ENCODE measurements at places on chromosomes 13 and 19.

DNA sequence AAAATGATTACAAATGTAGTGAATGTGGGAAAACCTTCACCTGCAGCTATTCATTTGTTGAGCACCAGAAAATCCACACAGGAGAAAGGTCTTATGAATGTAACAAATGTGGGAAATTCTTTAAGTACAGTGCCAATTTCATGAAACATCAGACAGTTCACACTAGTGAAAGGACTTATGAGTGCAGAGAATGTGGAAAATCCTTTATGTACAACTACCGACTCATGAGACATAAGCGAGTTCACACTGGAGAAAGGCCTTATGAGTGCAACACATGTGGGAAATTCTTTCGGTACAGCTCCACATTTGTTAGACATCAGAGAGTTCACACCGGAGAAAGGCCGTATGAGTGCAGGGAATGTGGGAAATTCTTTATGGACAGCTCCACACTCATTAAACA, 9.2 kb downstream of the ZNF548 start:
- DNase-seq: no peak

DNA sequence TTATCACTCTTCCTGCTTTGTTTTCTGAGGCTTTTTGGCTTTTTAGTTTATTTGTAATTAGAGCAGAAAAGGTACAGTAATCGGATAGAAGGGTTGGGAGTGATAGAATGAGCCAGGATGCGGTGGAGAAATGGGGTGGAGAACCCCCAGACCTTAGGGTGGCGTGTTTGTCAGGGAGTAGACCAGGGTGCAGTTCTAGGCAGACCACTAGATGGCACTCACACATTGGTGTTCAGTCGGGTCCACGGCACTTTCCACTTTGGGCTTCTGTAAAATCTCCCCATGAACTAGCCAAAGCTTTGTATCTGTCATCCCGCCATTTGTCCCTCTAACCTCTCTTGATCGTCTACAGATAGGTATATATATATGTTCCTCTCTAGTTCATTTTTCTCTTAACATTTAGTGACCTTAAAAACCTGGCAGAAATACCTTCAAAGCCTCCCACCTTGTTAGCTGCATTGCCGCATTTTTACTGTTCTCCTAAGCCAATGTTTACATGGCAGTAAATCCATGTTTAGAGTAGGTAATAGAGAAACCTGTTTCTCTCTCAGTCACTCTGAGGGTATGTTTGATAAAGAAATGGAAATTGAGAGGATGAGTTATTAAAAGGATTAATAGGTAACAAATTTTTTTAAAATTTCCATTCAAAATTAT, 154.9 kb downstream of the TM9SF2 start:
- peak; percentile 77 for DNase-seq

DNA sequence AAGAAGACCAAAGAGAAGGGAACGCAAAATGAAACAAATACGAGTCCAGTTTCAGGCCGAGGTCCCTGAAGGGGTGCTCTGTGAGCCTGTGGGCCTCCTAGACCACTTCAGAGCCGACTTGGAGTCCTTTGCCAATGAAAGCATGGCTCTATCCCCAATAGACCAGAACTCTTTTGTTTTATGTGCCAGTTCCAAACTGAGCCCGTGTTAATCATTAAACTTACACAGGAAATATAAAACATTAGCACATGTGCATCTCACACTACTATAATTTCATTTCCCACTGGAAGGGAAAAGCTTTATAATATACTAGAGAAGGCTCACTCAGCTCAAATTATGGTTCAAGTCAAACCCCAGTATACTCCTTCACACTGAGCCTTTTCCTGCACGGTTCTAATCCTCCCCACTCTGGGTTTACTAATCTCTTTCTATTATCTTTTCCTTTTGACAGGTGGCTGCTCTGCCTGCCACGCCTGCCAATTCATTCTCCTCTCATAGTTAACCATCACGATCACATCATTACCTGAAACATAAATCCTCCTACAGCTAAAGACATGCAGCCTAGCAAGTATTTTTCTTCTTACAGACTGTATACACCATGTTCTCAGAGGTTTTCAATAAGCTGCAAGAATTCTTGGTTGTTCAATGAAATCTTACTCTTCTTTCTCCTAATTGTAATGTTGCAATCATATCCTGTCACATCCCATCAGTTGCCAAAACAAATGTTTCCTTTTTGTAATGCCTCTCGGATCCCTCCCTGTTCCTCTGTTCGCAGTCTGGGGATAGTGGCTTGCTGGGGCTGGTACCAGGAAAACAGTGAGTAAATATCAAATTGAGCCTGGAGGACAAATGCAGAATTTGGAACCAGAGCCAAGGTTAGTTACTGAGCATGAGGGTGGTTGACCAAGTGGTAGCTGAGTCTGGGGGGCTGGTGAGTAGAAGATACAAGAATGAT, 18.8 kb upstream of the WASF3 start:
- no peak for DNase-seq

DNA sequence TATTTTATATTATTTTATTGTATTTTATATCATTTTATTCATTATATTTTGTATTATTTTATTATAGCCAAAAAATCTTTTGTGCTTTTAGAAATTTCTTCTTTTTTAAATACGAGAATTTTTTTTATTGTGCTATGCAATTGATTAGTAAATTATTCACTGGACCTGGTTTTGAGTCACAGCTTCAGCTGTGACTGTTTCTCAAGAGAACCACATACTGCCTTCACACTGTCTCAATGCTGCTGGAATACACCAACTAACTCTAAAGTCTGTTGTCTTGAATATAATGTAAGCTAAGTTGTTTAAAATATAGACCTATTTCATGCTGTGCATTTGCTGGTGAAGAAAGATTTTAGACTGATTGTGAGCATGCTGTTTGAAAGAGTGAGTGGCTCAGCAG, 423.6 kb downstream of the NDFIP2 start:
- DNase-seq: no peak

DNA sequence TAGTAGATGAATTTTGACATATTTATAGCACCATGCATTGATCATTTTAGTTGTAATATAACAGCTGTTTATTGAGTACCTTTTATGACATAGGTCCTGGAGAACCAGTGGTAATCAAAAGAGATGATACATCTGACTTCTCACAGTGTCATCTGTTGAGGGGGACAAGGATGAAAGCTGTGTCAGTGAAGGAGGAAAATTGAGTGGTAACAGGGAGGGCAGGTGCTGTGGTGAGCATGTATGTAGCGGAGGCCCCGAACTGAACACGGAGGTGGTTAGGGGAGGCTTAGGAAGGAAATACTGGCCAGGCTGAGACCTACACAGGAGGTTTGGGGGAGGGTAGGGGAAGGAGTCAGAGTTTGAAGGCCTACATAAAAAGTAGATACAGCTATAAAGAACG, 199.7 kb downstream of the GGACT start:
- no peak for DNase-seq

GRCh38 chr19:7590256-7590655, 5.4 kb upstream of the CAMSAP3 start:
- DNase-seq: no peak

DNA sequence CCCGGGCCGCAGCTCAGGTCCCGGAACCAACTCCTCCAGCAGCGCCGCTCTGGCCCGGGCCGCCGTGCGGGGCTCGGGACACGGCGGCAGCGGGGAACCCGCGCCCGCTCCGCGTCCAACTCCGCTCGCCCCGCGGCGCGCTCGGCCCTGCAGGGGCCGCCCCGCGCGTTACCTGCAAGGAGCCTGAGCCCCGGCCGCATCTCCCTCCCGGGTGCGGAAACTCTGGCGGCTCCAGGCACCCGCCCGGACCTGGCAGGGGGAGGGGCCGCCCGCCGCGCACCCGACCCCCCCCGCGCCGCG, at the start of gene TMTC4:
TMTC4 (minus strand) TSS at position 224 of the 300 bp plus-strand sequence. CDS start 4,433 bp downstream, outside the sequence.
- DNase-seq: no peak

DNA sequence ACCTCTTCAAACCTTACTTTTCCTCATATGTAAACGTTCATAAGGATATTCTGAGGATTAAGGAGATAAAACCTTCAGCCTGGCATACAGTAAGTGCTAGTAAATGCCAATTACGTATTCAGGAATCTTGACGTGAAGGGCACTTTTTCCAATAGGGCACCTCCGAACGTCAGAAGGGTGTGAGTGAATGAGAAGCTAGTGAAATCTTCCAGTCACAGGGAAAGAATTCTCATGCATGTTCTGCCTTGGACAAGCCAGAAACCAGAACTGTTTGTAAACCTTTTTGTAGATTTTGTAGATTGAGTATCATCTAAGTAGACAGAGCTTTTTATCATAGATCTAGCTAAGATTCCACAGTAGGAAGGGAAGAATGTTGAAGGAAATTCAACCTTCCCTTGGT, 16.5 kb downstream of the DGKH start:
- no peak for DNase-seq

GRCh38 chr13:31538067-31539042, 201.0 kb upstream of the RXFP2 start:
- peak; percentile 82 for DNase-seq

DNA sequence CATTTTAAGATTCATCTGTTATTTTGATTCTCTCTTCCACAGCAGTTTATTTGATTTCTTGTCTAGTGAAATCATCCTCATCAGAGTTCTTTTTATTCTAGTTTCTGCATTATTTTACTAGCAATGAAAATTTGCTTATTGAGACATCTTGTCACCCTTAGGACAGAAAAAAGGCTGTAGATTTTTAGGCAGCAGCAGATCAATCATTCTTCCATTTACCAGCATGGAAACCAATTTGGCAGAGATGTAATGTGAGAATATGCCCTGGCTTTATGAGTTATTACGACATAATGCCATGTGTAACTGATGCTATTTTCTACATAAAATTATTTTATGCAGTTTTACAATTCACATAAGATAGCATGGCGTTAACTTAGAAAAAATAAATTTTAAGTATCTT, 688.6 kb upstream of the SLC10A2 start:
- no peak for DNase-seq

GRCh38 chr19:1428738-1429391, 9.3 kb upstream of the RPS15 start:
- DNase-seq: no peak

- no peak for DNase-seq
These were observed 18.7 kb upstream of the AMER2 start for GRCh38 chr13:25190771-25191170.

DNA sequence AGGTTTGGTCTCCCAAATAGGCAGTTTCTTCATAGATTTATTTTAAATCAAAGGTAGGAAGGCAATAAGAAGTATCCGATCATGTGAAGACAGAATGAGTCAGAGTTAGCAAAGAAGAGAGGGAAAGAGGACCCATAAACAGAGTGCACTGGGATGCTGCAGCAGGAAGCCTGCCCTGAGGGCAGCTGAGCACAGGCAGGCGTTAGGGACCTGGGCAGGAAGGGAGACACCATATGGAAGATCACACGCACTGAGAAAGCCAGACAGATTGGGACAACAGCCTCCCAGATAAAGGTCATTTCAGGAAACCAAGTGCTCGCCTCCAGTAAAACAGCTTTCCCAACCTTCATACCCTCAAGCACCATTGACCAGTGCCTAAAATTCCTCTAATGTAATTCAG, 598.0 kb downstream of the EFNB2 start:
- DNase-seq: no peak

GRCh38 chr13:19634256-19634740, 839 bp downstream of the MPHOSPH8 start:
- DNase-seq: peak; percentile 28

- DNase-seq: no peak
These were observed 7.8 kb downstream of the SIGLEC12 start for GRCh38 chr19:51493776-51494175.

DNA sequence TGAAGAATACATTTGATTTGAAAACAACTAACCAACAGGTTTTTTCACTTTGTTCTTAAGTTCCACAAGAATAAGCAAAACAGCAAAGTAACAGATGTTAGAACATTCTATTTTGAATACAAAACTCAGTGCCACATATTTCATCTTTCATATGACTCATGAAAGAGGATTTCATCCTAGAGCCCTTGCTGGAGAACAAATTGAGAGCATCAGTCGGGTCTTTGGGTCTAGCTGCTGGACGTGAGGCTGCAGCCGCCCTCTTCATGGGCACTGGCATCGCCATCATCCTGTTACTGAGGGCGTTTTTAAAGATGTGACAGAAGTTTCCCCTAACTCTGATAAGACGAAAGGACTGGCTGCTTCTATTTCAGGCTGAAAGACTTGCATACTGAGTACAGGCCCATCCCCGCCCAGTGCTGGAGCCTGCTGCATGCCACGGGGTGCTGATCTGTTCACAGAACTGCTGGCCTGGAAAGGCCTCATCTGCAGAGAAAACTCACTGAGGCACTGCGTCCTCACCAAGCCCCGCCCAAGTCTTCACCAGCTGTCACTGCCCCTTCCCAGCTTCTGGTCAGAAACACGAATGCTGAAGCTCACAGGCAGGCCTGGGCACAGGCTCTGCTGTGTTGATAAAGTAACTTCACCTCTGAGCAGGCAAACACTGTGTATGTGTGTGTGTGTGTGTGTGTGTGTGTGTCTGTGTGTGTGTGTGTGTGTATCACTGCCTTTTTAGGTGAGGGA, 101.4 kb downstream of the TUBGCP3 start:
- DNase-seq: no peak

- no peak for DNase-seq
These were observed 839 bp upstream of the CKAP2 start for GRCh38 chr13:52454459-52454819.

GRCh38 chr19:49056101-49056901, 1.2 kb downstream of the CGB7 start:
- DNase-seq: peak; percentile 9

- DNase-seq: no peak
These were observed 88.2 kb upstream of the TSC22D1 start for GRCh38 chr13:44664308-44664707.

DNA sequence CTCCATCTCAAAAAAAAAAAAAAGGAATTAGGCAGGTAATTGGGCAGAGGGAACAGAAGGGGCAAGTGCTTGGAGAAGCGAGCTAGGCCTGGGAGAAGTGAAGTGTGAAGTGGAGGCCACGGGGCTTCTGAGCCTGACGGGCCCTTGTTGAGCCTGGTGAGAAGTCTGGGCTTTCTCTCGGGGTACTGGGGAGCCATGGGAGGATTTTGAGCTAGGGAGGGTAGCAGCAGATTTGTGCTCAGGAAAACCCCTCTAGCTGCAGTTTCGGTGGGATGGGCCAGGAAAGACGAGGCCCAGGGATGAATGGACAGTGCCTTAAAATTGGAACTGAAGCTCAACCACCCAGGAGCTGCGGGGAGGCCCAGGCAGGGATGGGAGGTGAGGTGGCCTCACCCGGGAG, 8.0 kb downstream of the POLR1G start:
- DNase-seq: no peak

All from brain microvascular endothelial cell (primary cell).